ENCODE measurements at places on chromosomes 7 and 10.

- no peak for DNase-seq
Observed at GRCh38 chr7:69411018-69411417, 187.3 kb upstream of the AUTS2 start.

- no peak for DNase-seq
Observed at GRCh38 chr7:105133986-105134655, 120.1 kb downstream of the KMT2E start.

DNA sequence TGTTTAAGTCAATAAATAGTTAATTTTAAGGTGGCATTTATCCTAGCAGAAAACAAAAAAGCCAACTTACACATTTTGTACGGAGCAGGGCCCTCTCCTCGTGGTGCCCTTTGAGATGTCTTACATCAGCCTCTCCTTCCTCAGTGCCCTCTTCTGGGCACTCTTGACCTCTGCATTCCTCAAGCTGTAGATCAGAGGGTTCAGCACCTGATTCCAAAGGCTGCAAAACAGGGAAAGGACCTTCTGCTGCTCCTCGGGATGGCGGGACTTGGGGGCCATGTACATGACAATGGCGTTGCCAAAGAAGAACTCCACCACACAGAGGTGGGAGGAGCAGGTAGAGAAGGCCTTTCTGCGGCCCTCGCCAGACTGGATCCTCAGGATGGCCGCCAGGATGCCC is 4.6 kb upstream of the OR2A14 start:
- no peak for DNase-seq

DNA sequence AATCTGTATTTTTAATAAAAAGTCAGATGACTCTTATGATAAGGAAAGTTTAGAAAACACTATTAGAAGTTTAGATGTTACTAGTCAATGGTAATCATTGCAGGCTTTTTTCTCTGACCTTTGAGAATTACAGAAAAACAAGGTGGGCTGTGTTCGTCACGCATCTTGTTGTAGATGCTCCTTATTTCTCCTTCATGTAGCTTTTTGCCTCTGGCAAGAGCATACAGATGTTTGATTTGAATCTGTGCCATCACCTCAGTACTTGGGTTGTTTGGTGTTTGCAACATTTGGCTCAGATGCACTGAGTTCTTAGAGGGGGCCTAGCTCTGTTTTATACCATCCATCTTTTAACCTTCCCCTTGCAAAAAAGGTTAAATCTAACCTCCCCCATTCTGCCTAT is 11.5 kb downstream of the TAS2R16 start:
- peak; percentile 24 for DNase-seq

GRCh38 chr10:61623161-61623560 is 39.6 kb upstream of the CABCOCO1 start:
- DNase-seq: peak; percentile 6
